ENCODE measurements at places on chromosomes 1 and 21.
A peak's percentile ranks its signal among the peaks of the same experiment; 100 is the strongest.

GRCh38 chr1:157133426-157133825, 4.8 kb downstream of the ETV3 start:
- DNase-seq = no peak

DNA sequence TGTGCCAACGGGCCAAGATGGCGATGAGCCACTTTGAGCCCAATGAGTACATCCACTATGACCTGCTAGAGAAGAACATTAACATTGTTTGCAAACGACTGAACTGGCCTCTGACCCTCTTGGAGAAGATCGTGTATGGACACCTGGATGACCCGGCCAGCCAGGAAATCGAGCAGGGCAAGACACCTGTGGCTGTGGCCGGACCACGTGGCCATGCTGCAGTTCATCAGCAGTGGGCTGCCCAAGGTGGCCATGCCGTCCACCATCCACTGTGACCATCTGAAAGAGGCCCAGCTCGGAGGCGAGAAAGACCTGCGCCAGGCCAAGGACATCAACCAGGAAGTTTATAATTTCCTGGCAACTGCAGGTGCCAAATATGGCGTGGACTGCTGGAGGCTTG, 32.2 kb upstream of the GPR137B start:
- no peak for DNase-seq

- no peak for DNase-seq
Measured at GRCh38 chr21:28127175-28127785, 865.4 kb downstream of the LTN1 start.

- DNase-seq = no peak
Measured at GRCh38 chr21:40902299-40902698, 55.3 kb upstream of the DSCAM start.

DNA sequence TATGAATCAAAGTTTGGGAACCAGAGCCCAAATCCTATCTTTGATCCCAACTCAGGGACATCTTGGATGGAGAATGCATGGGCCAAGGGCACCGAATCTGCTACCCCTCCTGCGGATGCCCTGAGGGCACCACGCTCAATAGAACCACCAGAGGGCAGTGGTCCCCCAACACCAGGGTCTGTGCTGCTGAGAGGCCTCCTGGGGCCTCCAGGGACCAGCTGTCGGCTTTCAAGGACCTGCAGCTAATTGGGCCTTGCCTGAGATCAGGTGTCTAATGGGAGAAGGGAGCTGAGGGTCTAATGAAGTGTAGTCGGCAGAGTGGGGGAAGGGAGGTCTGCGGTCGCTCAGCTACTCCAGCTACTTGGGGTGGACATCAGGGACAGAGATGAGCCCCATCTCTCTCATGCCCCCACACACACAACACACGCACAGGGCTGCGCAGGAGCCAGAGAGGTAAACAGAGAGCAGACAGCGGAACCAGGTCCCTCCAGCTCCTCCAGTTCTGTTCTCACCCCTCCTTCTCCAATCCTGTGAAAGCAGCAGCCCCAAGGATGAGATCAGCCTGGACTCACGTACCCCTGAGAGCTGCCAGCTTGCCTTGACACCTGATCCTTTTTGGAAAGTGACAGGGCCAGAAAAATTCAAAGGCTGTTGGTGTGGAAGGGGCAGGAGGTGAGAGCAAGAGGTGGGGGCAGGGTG, 34.9 kb upstream of the PPP1R15B start:
- DNase-seq = peak; percentile 43

DNA sequence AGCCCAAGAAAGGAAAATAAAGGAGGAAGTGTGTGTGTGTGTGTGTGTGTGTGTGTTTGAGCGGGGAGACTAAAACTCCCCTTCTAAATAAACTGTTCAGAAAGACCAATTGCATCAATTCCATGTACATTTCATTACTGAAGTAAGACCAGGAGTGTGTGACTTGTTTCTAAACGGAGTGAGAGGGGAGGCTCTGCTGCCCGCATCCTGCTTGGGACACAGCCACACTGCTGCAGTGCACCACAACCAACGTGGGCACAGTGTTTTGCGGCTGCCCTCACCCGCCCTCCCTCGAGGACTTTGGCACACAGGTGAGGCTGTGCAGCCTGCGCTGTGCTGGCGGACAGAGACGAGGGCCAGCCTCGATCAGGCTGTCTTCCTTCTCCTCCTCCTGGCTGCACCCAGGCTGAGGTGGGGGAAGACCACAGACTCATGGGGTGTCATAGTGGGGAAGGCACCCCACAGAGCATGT, 31.0 kb upstream of the H6PD start:
- DNase-seq = no peak

DNA sequence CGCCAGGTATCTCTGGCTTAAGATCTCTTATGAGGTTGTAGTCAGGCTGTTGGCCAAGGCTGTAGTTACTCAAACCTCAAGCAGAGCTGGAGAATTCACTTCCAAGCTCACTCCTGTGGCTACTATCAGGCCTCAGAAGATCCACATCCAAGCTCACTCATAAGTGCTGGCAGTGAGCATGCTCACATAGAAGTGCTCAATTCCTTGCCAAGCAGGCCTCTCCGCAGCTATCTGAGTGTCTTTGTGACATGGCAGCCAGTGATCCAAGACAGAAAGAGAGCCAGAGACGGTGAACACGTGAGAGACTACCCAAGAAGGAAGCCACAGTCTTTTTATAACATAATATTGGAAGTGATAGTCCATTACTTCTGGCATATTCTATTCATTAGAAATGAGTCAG, 278.2 kb downstream of the PAPPA2 start:
- DNase-seq = no peak
